CD4-positive, alpha-beta T cell treated with Interleukin-6 for 4 hours (primary cell): ENCODE measurements at places on chromosomes 1 and 21.

DNA sequence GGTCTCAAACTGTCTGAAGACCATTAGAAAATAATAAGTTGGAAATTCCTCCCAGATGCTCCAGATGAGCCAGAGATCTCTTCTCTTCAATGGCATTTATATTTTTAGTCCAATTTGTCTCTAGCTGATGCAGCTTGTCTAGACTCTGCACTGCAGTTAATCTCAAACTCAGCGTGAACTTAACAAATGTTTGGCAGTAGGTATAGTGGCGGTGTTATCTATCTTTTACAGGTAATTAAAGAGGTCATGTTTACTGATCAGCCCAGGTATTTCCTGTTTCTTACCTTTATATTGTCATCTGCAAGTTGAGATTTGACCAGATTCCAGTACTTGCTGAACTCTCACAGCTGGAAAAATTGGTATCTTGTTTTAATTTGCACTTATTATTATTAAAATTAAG, 1024.5 kb upstream of the ADGRL2 start:
- no peak for DNase-seq

- DNase-seq = no peak
Observed at GRCh38 chr1:65141394-65141793, 6.6 kb upstream of the AK4 start.

- DNase-seq = no peak
Observed at GRCh38 chr21:24046829-24047443, 1560.3 kb downstream of the MRPL39 start.

- DNase-seq = no peak
Observed at GRCh38 chr1:178495741-178496409, 889 bp downstream of the CLEC20A start.

DNA sequence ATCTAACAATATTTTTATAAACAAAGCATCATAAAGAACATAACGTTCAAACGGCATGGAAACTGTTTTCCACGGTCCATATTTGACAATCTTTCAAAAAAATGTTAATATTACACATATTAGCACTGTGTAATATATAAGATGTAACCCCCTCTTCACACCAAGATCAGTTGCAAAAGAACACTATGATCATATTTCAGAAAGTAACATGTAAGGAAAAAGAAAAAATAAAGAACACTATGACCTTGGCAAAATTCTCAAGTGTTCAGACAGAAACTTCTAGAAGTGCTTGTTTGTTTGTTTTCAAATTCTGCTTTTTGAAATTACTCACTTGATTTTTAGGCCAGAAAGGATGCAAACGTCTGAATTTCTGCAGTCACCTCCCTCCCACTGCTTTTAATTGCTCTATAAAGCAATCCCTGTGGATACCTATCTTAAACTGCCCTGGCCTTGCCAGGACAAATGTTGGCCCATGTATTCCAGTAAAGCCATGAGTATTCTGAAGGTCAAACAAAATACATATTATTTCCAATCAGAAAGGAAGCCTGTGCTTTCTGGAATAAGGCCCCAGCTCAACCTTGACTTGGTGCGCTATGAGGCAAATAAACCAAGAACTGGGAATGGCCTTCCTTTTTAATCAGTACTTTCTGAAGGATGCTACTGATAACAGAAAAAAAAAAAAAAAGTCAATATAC, 68.6 kb downstream of the TGFBR3 start:
- DNase-seq = no peak
